ENCODE measurements at places on chromosomes 2 and 18.

GRCh38 chr2:29662861-29663260 lies 258.5 kb downstream of the ALK start:
- no peak for DNase-seq

GRCh38 chr2:128549094-128549493 lies 230.4 kb upstream of the HS6ST1 start:
- DNase-seq: no peak

DNA sequence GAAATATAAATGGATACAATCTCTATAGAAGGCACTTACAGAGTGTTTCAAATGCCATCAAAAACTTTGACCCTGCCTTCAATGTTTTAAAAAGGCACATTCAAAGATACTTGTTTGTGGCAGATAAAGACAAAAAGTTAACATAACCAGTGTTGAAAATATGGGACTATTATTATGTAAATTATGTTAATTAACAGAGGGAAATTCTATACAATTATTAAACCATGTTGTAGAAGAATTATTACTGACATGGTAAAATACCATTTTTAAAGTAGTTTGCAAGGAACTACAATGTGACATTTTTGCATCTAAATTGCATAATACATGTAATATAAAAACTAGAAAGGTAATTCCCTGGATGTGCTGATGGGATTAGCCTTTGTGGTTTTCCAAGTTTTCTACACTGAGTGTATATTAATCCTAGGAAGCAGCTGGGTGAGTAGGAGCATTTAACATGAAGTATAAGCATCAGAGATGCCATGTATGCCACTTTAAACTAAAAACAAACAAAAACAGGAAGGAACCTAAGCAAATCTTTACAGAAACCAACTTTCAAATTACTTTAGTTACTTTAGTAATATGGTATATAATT lies 21.7 kb downstream of the MIB1 start:
- no peak for DNase-seq

DNA sequence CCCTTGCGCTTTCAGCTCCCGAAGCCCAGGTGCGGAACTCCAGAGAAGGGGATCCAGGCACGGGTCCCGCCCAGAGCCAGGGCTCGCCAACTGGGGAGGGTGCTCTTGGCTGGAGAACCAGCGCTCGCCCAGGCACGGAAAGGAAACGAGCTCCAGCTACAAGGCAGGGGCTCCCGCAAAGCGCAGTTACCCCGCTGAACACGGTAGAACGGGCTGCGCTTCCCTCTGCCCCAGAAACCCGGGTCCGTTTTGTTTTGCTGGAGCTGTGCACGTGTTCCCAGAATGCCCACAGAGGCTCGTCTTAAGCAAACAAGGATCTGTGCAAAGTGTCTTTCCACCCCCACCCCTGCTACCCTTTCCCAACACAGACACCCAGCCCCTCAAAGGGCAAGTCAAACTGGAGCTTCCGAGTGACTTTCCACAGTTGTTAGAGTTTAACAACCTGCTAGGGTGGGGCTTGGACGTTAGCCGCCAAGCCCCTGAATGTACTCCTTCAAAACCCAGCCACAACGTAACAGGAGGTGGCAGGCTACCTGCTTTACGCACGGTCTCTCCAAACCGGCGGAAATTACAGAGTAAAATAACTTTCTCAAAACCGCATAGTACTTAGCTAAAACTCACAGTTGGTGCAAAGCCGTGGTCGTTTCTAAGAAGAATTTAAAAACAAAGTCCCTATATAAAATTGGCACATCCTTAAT lies 775 bp downstream of the RNF125 start:
- peak; percentile 80 for DNase-seq

GRCh38 chr2:39128919-39129391 lies 8.1 kb upstream of the SOS1 start:
- peak; percentile 70 for DNase-seq

DNA sequence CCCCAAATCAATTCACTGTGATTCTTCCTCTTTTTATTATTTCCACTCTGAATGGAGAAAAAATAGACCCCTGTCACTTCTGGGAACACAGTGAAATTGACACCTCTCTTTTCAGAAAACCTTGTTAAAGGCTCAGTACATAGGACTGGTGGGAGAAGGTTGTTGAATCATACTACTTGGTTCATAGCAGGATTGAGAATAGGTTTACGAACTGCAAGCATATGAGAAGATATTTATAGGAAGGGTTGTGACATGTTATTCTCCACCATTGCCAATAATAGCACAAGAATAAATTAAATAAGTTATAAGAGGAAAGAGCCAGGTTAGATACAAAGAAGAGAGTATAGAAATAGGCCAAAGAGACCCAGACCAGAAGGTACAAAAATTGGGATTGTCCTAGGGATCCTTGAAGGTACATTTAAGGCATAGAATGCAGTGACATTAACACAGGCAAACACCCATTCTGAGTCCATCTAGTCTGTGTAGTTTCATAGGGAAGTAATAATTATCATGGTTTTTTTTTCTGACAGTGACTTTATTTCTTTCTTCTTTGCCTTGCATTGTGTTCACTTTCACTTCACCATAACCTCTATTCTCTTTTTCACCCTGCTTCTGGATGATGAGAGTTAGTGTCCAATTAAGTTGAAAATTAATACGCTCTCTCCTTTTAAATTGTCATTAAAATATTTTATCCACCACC lies 21.8 kb upstream of the SERPINE2 start:
- no peak for DNase-seq

DNA sequence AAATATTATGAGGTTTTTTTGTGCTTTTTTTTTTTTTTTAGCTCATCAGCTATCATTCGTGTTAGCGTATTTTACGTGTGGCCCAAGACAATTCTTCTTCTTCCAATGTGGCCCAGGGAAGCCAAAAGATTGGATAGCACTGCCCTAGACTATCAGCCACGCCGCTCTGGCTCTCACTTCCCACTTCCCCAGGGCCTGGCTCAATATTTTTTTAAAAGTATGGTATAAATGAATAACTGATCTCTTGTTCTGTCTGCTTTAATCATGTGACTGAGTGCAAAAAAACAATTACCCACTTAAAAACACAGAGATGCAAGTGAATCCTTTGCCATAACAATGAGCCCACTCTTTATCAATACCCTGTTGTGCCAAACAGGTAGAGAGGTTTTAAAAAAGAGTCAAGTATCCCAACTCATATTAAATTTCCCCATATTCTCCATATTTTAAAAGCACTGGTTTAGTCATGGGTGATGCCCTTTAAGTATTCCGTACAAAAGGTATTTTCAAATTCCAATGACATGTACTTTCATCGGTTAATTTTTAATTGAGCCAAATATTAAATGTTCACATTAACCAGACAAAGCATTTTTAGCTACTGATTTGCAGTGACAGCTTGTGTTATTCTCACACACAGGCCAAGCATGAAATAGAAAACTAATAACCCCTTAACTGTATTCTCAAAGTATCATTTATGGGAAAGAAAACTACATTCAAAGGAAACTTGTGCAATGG lies 12.6 kb downstream of the BCL2 start:
- no peak for DNase-seq

DNA sequence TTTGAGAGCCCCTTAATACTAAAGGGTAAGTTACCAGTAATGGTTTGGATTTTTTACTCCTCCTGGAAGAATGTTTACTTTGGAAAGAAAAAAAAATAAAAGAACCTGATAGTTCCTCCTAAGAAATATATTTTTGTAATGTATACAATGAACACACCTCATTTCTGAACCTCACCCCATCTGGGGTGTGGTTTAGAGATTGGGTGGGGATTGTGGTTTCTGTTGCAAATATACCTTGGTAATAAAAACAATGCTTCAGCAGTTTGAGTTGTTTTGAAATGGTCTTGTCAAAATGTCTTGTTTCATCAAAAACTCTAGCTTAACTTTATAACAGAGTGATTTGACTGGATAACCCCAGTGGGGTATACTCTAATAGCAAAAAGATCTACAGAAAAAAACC lies 448.9 kb upstream of the MEIS1 start:
- no peak for DNase-seq

- DNase-seq: no peak
Measured at GRCh38 chr2:234690569-234691213, 193.8 kb upstream of the ARL4C start.

DNA sequence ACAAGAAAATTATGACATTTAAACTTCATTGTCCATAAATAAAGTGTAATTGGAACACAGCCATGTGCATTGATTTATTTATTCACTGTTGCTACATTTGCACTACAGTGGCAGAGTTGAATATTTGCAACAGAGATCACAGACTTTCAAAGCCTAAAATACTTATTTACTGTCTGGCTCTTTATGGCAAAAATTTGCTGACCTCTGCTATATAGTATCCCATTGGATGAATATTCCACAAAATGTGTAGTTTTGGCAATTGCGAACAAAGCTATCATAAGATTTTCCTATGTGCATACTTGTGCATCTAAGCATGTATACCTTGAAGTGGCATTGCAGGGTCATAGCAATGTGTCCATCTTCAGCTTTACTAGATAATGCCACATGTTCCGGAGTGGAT lies 32.1 kb downstream of the CCDC85A start:
- no peak for DNase-seq

GRCh38 chr2:63819765-63820717 lies 21.7 kb upstream of the UGP2 start:
- DNase-seq: no peak

DNA sequence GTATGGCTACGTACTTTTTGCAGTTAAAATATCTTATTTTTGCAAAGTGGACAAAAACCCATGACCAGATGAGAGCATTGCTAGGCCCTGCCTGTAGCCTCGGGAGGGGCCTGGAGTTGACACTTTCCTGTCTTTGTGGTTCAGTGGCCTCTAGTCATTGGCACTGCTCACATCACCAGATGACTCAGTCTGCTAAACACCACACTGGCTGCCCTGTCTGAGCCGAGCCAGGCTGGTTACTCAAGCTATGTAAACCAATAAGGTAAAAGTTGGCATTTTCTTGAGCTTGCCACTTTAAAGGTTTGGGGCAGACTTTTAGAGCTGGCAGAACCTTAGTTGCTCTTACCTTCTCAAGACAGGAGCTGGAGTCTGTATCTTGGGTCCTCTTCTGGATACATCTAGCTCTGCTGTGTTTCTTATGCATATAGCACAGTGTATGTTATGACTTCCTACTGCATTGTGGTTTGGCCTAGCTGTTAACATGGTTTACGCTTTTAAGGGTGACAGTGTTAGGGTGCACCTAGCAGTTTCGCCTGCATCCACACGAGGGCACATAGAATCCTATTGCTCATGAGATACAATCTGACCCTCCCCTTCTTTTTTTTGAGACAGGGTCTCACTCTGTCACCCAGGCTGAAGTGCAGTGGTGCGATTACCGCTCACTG lies 76.4 kb downstream of the AP1S3 start:
- peak; percentile 52 for DNase-seq

- no peak for DNase-seq
Measured at GRCh38 chr2:236473691-236474090, 95.9 kb upstream of the ACKR3 start.

- DNase-seq: no peak
Measured at GRCh38 chr2:226002438-226002837, 602.9 kb downstream of the NYAP2 start.

DNA sequence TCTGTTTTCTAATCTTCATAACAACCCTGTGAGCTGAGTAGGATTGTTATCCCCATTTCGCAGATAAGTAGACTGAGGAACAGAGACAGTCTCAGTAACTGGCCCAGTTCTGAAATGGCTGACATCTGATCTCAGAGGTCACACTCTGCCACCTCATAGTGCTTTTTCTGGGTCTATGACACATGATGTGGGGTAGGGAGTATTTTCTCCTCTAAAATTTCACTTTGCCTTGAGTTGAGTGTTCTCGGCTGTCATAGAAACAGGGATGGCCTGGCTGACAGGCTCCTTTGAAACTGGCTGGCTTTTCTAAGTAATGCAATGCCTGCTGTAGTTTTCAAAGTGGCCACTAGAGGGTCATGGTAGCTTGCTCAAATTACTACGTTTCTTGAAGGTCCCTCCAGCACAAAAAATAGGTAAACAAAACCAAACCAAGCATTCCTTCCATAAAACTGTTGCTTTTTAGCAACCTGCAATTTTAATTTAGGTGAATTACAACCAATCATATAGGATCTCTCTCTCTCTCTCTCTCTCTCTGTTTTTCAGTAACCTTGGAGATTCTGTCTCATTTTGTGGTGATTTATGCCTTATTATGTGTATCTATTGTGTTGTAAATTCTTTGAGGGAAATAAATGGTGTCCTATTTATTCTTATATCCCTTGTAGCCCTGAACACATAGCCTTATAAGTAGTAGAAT lies 84.2 kb upstream of the TTN start:
- DNase-seq: peak; percentile 54

DNA sequence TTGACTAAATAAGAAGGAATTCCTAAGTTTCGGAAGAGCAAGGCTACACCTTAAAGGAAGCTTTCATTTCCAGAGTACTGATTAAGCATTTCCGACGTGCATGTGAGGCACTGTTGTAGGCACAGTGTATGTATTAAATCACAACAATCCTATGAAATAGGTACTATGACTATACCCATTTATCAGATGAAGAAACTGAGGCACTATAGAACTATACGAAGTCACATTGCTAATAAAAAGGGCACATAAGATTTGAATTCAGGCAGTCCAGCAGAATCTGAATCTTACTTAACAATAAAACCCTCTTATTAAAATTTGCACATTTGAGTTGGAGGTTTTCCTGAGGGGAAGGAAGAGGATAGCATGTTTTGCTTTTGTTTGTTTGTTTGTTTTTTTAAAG lies 243.5 kb upstream of the FANCL start:
- no peak for DNase-seq

- no peak for DNase-seq
Measured at GRCh38 chr2:190571686-190572085, 37.2 kb upstream of the NEMP2 start.

DNA sequence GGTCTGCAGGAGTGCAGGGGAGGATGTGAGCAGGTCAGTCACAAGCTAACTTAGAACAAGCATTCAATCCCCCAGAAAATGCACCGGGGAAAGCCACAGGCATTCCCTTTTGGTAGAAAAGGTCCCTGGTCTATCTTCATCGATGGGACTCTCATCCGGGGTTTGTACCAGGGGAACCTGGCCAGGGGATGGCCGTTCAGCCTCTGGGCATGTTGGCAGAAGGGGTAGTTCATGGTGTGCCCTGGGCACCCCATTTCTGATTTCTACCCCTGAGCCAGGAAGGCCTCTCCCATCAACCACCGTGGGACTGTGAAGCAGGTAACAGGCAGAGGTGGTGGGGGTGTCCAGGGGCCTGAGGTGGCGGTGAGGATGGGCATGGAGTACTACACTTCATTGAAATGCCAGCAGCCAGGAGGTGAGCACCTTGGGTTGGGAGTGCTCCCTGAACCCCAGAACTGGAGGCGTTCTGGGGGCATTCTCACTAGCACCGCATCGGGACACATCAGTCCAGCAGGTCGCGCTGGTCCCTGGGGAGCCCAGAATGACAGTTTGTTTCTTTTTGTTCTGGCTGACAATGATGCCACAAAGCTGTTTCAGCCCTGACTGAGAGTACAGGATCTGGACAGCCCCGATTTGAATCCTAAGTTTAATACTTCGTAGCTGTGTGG lies 172.3 kb downstream of the SMAD7 start:
- DNase-seq: no peak
